ENCODE measurements at places on chromosomes 7 and 10.

GRCh38 chr10:127343821-127344220 lies 147.4 kb upstream of the INSYN2A start:
- no peak overlapping the region for H3K4me3 ChIP-seq
- no peaks in the 10 kb centered on the region for H3K4me1 ChIP-seq
- no peak overlapping the region for H3K27ac ChIP-seq
- H3K27me3 ChIP-seq: no peaks in the 10 kb centered on the region
- DNase-seq: no peak

GRCh38 chr7:65988084-65988483 lies 6.1 kb upstream of the GUSB start:
- no peak for DNase-seq
- H3K4me1 ChIP-seq: no peaks in the 10 kb centered on the region
- no peaks in the 10 kb centered on the region for H3K36me3 ChIP-seq
- H3K27ac ChIP-seq: no peak overlapping the region
- no peaks in the 10 kb centered on the region for H3K27me3 ChIP-seq

DNA sequence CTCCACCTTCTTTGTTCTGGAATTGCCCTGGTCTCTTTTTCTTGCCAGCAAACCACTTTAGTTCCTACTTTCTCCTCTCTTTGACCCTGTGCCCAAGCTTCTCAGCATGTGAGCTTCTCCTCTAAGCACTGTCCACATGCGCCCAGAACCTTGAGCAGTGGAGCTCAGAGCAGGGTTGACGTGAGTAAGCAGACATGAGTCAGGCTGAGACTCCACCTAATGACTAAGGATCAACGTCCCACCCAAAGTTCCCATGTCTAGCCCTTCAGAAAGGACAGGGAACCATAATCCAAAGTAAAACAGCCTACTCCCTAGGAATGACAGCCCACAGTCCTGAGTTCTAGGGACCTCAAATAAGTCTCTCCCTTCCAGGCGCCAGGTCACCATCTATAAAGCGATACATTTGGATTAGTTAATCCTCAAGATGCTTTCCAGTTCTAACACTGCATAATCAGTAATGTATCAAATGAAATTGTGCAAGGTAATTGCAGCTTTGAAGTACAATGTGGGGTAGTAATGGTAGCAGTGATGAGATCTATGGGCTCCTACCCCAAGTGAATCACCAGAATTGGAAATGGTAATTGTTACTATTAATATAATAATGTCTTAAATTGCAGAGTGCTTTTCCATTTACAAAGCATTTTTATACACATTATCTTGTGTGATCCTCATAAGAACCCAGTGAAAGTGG lies 44.5 kb downstream of the KCNMA1 start:
- DNase-seq: peak; percentile 90
- no peaks in the 10 kb centered on the region for H3K36me3 ChIP-seq
- H3K4me1 ChIP-seq: peaks cover 12% of the 10 kb centered on the region
- no peaks in the 10 kb centered on the region for H3K27me3 ChIP-seq
- peak overlapping the region; percentile 96 for H3K27ac ChIP-seq
- H3K4me3 ChIP-seq: no peak overlapping the region

DNA sequence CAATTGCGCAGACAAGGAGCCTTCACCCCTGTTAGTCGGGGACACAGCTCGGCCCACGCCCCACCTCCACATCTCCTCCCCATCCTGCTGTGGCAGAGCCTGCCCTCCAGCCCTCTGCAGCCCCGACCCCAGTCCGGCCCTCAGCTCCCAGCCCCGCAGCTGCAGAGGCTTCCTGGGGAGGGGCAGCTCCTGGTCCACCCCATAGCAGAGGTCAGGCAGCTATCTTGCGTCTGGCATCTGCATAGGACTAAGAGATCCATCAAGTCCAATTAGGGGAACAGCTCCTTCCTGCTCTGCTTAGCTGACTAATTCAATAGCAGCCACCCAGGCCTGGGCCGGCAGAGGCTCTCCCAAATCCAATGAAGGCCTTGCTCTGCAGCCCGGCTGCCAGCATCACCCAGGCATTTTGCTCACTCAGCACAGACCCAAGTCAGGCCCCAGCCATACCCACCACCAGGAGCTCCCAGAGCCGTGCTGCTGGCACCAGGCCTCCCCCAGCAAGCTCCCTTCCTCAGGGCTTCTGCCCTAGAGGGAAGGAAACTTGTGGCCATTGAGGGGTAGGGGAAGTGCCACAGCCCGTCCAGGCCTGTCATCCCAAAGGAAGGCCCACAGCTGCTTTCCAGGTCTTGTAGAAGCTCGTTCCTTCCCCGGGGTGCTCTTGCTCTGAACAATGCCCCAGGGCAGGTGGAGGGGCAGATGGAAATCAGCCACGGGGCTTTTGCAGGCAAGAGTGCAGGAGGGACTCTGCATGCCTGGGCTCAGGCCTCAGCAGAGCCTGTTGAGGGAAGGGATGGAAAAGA lies 106.2 kb upstream of the RET start:
- H3K36me3 ChIP-seq: no peaks in the 10 kb centered on the region
- no peak overlapping the region for H3K4me3 ChIP-seq
- no peaks in the 10 kb centered on the region for H3K4me1 ChIP-seq
- no peak overlapping the region for H3K27ac ChIP-seq
- no peak for DNase-seq
- no peaks in the 10 kb centered on the region for H3K27me3 ChIP-seq

- no peaks in the 10 kb centered on the region for H3K36me3 ChIP-seq
- H3K4me1 ChIP-seq: no peaks in the 10 kb centered on the region
- no peak overlapping the region for H3K27ac ChIP-seq
Observed at GRCh38 chr10:133113146-133113830, 25.6 kb downstream of the ADGRA1 start.

DNA sequence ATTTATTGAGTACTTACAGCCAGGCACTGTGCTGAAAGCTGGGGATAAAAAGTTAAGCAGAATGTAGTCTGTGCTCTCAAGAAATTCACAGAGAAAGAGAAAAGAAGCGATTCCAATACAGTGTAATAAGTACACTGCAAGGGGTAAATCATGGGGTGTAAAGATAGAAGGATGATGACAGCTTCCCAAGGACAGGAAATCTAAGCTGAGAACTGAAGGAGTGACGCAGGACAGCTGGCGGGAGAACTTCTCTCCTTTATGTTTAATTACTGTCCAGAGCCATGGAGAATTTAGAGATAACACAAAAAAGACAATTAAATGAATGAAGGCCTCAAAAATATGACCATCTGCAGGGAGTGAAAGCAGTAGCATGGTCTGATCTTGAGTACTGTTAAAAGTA lies 34.8 kb downstream of the C7orf33 start:
- no peak for DNase-seq
- no peaks in the 10 kb centered on the region for H3K36me3 ChIP-seq
- H3K4me3 ChIP-seq: no peak overlapping the region
- H3K4me1 ChIP-seq: no peaks in the 10 kb centered on the region
- H3K27me3 ChIP-seq: no peaks in the 10 kb centered on the region
- H3K27ac ChIP-seq: no peak overlapping the region

GRCh38 chr7:55512635-55513191 lies 59.6 kb downstream of the VOPP1 start:
- no peak for DNase-seq
- no peaks in the 10 kb centered on the region for H3K27me3 ChIP-seq

DNA sequence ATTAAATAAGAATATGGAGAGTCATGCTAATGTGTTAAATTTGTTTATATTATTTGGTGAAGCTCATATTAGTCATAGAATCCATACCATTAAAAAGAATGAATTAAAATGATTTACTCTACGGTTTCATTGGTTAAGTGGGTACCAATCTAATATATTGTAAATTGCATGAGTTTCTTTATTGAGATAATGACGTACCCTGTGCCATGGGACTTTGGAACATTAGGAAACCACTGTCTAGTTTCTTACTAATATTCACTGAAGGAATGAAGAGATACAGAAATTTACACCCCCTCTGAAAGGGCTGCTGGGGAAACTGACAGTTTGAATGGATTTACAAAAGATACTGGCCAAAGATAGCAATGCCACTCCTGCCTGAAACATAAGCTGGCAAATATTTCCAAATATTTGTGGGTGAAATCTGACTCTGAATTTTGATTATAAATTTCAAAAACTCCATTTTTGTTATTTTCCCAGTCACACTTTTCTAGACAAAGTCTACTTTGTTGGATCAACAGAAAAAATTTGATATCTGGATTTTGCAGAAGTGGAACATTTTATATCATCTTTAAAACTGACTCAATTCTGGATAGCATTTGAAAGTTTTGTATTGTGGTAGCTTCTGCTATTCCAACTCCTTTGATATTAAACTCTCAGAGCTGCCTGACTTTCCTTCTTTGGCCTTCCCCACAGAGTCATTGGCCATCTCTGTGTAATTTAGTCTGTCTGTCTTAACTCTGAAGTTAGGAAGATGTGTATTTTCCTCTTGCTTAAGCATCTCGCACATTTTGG lies 22.3 kb downstream of the MDFIC start:
- H3K27ac ChIP-seq: peak overlapping the region; percentile 62
- H3K27me3 ChIP-seq: no peaks in the 10 kb centered on the region
- H3K36me3 ChIP-seq: no peaks in the 10 kb centered on the region

- no peak overlapping the region for H3K4me3 ChIP-seq
- H3K27ac ChIP-seq: no peak overlapping the region
- no peak for DNase-seq
- H3K27me3 ChIP-seq: no peaks in the 10 kb centered on the region
- no peaks in the 10 kb centered on the region for H3K36me3 ChIP-seq
Observed at GRCh38 chr7:38801786-38802185, 107.2 kb downstream of the VPS41 start.

DNA sequence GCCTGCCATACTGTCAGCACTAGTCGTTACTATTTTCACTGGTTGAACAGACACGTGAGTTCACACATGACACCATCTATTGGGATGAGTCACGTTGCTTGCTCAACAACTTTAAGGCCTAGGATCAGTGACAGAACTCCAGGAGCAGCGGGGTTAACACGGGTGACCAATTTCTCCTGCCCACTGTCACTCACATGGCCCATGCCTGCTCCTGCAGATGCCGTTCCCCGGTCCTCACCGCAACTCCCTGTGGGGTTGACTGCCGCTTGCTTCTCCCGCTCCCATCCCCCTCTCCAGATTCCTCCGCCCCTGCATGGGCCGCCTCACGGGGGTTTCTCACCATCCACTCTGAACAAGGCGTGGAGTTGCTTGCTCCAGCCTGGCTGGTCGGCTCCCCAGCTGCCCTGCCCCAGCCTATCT lies 128.2 kb downstream of the TAX1BP1 start:
- DNase-seq: no peak
- no peaks in the 10 kb centered on the region for H3K36me3 ChIP-seq
- no peaks in the 10 kb centered on the region for H3K4me1 ChIP-seq

GRCh38 chr10:4278186-4278585 lies 493.2 kb upstream of the KLF6 start:
- H3K4me1 ChIP-seq: peaks cover 42% of the 10 kb centered on the region
- DNase-seq: no peak
- H3K36me3 ChIP-seq: no peaks in the 10 kb centered on the region
- H3K27me3 ChIP-seq: no peaks in the 10 kb centered on the region
- no peak overlapping the region for H3K4me3 ChIP-seq
- H3K27ac ChIP-seq: no peak overlapping the region

DNA sequence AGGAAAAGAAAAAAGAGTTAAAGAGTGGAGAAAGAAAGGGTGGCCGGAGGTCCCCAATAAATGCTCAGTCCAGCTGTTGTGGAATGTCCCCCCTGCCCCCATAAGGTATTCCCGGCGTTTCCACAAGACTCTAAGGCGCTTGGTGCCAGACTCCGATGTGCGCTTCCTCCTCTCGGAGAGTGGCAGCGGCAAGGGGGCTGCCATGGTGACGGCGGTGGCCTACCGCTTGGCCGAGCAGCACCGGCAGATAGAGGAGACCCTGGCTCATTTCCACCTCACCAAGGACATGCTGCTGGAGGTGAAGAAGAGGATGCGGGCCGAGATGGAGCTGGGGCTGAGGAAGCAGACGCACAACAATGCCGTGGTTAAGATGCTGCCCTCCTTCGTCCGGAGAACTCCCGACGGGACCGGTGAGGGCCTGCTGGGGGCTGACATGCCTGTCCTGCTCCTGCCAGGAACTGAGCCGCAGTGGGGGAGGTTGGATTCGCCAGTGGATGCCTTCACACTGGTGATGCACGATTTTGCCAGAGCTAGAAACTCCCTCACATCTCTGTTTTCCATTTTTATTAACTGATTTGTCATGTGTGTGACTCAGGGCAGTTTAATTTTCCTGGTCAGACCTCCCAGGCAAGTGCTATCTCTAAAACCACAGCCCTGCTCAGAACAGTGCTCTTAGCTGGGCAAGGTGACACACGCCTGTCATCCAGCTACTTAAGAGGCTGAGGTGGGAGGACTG lies 34.2 kb downstream of the TACR2 start:
- H3K27ac ChIP-seq: peak overlapping the region; percentile 60
- no peak for DNase-seq
- peaks cover 72% of the 10 kb centered on the region for H3K36me3 ChIP-seq

- H3K4me1 ChIP-seq: no peaks in the 10 kb centered on the region
- no peak overlapping the region for H3K4me3 ChIP-seq
- H3K27ac ChIP-seq: no peak overlapping the region
- no peaks in the 10 kb centered on the region for H3K27me3 ChIP-seq
- DNase-seq: no peak
Observed at GRCh38 chr7:95225301-95225700, 99.0 kb downstream of the PON1 start.

GRCh38 chr7:135718794-135719437 lies 9.1 kb downstream of the SLC13A4 start:
- H3K27me3 ChIP-seq: no peaks in the 10 kb centered on the region
- no peak for DNase-seq
- no peak overlapping the region for H3K4me3 ChIP-seq
- H3K4me1 ChIP-seq: peaks cover under 1% of the 10 kb centered on the region
- no peak overlapping the region for H3K27ac ChIP-seq
- no peaks in the 10 kb centered on the region for H3K36me3 ChIP-seq

GRCh38 chr10:93115661-93116383 lies 42.1 kb downstream of the CYP26A1 start:
- H3K4me3 ChIP-seq: no peak overlapping the region
- peak; percentile 74 for DNase-seq
- no peaks in the 10 kb centered on the region for H3K36me3 ChIP-seq
- no peaks in the 10 kb centered on the region for H3K4me1 ChIP-seq

- H3K27me3 ChIP-seq: no peaks in the 10 kb centered on the region
- no peak overlapping the region for H3K27ac ChIP-seq
- H3K4me3 ChIP-seq: no peak overlapping the region
Observed at GRCh38 chr7:51026341-51026740, 243.6 kb upstream of the GRB10 start.

- no peaks in the 10 kb centered on the region for H3K36me3 ChIP-seq
- no peaks in the 10 kb centered on the region for H3K4me1 ChIP-seq
- H3K27ac ChIP-seq: no peak overlapping the region
- H3K4me3 ChIP-seq: no peak overlapping the region
Observed at GRCh38 chr10:121260377-121260776, 337.9 kb downstream of the FGFR2 start.

DNA sequence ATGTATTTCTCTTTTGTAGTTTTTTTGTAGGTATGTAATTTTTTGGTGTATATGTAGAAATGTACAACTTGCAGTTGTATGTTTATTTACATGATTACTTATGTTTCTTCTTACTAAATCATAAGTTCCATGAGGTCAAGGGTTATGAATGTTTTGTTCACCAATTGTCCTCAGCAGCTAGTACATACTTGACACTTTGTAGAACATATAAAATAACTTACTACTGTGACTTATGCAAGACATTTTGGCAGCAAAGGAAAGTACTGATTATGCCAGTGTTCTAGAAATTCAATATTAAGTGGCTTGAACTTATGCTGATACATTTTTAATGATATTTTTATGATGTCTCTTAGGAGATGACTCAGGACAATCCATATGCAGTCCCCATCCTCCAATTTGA lies 209.6 kb downstream of the DKK1 start:
- H3K27me3 ChIP-seq: no peaks in the 10 kb centered on the region
- H3K27ac ChIP-seq: no peak overlapping the region
- H3K4me3 ChIP-seq: no peak overlapping the region
- no peaks in the 10 kb centered on the region for H3K4me1 ChIP-seq
- no peaks in the 10 kb centered on the region for H3K36me3 ChIP-seq

GRCh38 chr10:122884166-122884565 lies 4.8 kb upstream of the FAM24B start:
- H3K36me3 ChIP-seq: no peaks in the 10 kb centered on the region
- no peaks in the 10 kb centered on the region for H3K4me1 ChIP-seq
- DNase-seq: no peak
- no peak overlapping the region for H3K4me3 ChIP-seq

Measured in ascending aorta (tissue), 2 donors.